Glomerular endothelial cell (primary cell): ENCODE measurements at places on chromosomes 16 and 17. TPM values are rescaled to one million over a fixed set of nuclear protein-coding genes. Genes with fewer than 3 reads are reported as not detected.

The C16orf96 gene
- not detected in 2 replicates for total RNA-seq

The SLFN13 gene
- 0.82 and 1.1 TPM in 2 replicates for total RNA-seq

The FAM234A gene
- 112 and 124 TPM in 2 replicates for total RNA-seq

The UTS2R gene
- not detected in 2 replicates for total RNA-seq

The PRR11 gene
- 19.7 and 25.7 TPM in 2 replicates for total RNA-seq

The CCL23 gene
- total RNA-seq = not detected in 2 replicates

The MCRIP1 gene
- 134 and 148 TPM in 2 replicates for total RNA-seq

The CLDN6 gene
- total RNA-seq = 0.12 and 12.9 TPM in 2 replicates

The NOD2 gene
- 0.23 and 0.29 TPM in 2 replicates for total RNA-seq

The SLC5A10 gene
- not detected in 2 replicates for total RNA-seq

The CYGB gene
- total RNA-seq = 7.0 TPM in 2 replicates

The DERL2 gene
- 45.2 and 55.9 TPM in 2 replicates for total RNA-seq

The KREMEN2 gene
- 0.15 TPM in 1 of 2 replicates, not detected in the other for total RNA-seq

The PLK1 gene
- total RNA-seq = 22.4 and 25.0 TPM in 2 replicates

The SDR42E1 gene
- 3.5 and 6.6 TPM in 2 replicates for total RNA-seq

The KRTAP3-1 gene
- not detected in 2 replicates for total RNA-seq

The NOS2 gene
- 0.18 and 0.44 TPM in 2 replicates for total RNA-seq

The SLC6A2 gene
- total RNA-seq = not detected in 2 replicates

The CIBAR2 gene
- 0.23 TPM in 1 of 2 replicates, not detected in the other for total RNA-seq

The CES1 gene
- total RNA-seq = not detected in 2 replicates

The C16orf54 gene
- not detected in 2 replicates for total RNA-seq

The SOST gene
- total RNA-seq = not detected in 2 replicates

The NACA2 gene
- total RNA-seq = not detected in 2 replicates

The ALKBH5 gene
- 90.4 and 92.3 TPM in 2 replicates for total RNA-seq

The MPO gene
- 0.12 and 0.24 TPM in 2 replicates for total RNA-seq

The ATP2A1 gene
- 0.19 and 0.53 TPM in 2 replicates for total RNA-seq

The KRTAP3-2 gene
- total RNA-seq = not detected in 2 replicates

The METRNL gene
- total RNA-seq = 42.0 and 54.4 TPM in 2 replicates

The SOCS7 gene
- 4.7 and 13.2 TPM in 2 replicates for total RNA-seq

The OR4D1 gene
- not detected in 2 replicates for total RNA-seq

The VMO1 gene
- total RNA-seq = 0.44 TPM in 1 of 2 replicates, not detected in the other
